ENCODE measurements at places on chromosomes 2 and 18.

- DNase-seq: no peak
These were observed 279.8 kb upstream of the DLGAP1 start for GRCh38 chr18:4734903-4735302.

GRCh38 chr2:45316576-45317338 lies 294.3 kb downstream of the SRBD1 start:
- no peak for DNase-seq

DNA sequence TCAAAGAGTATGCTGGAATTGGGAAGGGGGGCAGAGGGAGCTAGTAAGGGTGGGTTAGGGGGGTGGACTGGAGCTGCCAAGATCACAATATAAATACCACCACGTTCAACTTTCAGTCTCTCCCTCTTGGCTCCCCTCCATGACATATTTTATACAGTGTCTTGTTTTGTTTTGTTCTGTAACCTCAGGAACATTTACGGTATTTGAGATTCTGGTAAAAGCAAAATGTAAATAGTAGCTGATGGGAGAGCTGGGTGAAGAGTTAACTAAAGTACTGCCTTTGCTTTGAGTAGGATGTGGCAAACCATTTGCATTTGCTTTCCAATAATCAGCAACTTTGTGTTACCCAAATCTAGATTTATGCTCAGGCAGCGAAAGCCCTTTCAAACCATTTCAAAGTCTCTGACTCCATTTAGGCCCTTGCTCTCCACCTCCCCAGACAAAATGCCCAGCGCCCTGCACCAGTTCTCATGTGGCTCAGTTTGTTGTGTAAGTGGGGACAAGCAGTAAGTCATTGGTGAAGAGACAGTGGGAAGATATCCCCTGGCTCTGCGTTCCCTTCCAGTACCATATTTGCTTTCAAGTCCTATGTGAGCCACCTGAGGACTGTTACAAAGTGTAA lies 17.4 kb downstream of the IRS1 start:
- DNase-seq: no peak

- no peak for DNase-seq
These were observed 164.2 kb downstream of the INHBB start for GRCh38 chr2:120509991-120510735.

GRCh38 chr2:226426292-226426736 lies 373.3 kb downstream of the IRS1 start:
- DNase-seq: no peak

GRCh38 chr2:228590681-228591080 lies 409.2 kb upstream of the SPHKAP start:
- no peak for DNase-seq

DNA sequence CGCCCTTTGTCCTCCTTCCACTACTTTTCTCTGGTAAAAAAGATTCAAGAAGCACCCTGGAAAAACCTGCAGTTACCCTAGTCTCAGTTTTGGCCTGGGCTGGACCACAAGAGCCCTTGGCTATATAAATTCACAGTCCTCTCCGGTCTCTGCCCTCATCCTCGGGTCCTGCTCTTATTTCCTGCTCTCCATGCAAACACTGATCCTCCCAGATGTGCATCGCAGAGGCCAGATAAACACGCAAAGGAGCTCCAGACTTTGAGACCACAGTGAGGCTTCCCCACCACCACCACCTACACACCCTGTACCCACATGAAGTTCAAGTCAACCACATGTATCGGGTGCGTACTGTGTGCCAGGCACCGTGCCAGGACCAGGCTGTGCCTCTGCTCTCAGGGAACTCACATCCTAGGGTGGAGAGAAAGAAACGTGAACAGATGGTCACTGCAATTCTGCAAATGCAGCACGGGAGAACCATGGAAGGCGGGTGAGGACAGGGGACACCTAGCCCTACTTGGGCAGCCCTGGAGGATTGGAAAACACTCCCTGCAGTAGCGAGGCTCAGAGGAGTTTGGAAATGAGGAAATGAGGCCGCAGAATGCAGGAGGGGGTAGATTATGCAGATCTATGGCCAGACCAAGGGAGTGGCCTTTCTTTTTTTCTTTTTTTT lies 7.4 kb downstream of the CTDSP1 start:
- DNase-seq: peak; percentile 85

- DNase-seq: no peak
These were observed 253.6 kb upstream of the SIX3 start for GRCh38 chr2:44687686-44688455.

DNA sequence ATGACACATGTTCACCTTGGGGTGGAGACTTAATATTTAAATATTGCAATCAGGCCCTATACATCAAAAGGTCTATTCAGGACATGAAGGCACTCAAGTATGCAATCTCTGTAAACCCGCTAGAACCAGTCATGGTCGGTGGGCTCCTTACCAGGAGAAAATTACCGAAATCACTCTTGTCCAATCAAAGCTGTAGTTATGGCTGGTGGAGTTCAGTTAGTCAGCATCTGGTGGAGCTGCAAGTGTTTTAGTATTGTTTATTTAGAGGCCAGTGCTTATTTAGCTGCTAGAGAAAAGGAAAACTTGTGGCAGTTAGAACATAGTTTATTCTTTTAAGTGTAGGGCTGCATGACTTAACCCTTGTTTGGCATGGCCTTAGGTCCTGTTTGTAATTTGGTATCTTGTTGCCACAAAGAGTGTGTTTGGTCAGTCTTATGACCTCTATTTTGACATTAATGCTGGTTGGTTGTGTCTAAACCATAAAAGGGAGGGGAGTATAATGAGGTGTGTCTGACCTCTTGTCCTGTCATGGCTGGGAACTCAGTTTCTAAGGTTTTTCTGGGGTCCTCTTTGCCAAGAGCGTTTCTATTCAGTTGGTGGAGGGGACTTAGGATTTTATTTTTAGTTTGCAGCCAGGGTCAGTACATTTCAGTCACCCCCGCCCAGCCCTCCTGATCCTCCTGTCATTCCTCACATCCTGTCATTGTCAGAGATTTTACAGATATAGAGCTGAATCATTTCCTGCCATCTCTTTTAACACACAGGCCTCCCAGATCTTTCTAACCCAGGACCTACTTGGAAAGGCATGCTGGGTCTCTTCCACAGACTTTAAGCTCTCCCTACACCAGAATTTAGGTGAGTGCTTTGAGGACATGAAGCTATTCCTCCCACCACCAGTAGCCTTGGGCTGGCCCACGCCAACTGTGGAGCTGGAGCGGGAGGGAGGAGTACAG lies 108.1 kb downstream of the XRCC5 start:
- no peak for DNase-seq

DNA sequence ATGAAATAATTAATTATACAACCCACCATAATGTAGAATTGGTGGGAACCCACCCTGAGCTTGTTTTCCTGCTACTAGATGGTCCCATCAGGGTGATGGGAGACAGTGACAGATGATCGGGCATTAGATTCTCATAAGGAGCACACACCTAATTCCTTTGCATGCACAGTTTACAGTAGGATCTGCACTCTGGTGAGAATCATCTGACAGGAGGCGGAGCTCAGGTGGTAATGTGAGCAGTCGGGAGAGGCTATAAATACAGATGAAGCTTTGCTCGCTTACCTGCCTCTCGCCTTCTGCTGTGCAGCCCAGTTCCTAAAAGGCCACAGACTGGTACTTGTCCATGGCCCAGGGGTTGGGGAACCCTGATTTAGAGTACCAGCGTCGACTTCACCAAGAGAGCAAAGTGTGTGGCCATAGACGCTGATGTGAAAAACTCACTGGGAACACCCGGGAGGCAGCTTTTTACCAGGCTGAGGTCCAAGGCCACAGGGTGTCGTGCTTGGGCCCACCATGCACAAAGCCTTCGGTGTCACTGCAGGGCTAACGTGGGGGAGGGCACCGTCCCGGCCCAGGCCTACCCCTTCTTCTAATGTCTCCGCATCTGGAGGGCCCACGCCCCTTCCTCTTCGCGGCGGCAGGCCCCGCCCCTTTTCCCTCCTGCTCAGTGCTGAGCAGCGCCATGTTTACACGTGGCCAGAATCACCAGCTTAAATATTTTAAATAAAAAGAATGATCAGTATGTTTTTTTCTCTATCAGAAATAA lies 296.8 kb upstream of the HDAC4 start:
- peak; percentile 24 for DNase-seq

- DNase-seq: no peak
These were observed 827.5 kb upstream of the SALL3 start for GRCh38 chr18:78151948-78152725.

- DNase-seq: peak; percentile 89
These were observed at the start of gene INPP5D for GRCh38 chr2:233059797-233060500. TSS of gene INPP5D (plus strand) at chr2:233060342. CDS start at chr2:233060479, 137 bp downstream.

DNA sequence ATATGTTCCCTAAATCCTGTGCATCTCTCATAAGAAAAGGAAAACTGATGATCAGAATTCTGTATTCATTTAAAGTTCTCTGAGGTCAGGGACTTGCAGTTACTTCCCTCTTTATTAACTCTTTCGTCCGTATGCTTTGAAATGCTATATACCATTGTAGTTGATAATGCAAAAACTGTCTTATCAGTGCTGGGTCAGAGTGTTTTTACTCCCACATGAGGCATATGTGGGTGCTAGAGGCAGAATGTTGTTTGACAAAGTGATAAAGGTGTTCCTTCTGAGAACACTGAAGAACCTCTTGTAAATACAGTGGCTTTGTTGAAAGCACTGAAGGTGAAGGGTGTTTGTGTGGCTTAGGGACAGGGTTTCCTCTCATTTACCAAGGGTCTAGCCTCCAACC lies 136.5 kb upstream of the NFATC1 start:
- DNase-seq: no peak

GRCh38 chr2:105786231-105787230 lies 41.8 kb downstream of the NCK2 start:
- DNase-seq: peak; percentile 63

- DNase-seq: peak; percentile 67
These were observed 36.4 kb upstream of the SLC14A1 start for GRCh38 chr18:45687621-45688020.

GRCh38 chr2:36392571-36393255 lies 37.1 kb downstream of the CRIM1 start:
- no peak for DNase-seq

DNA sequence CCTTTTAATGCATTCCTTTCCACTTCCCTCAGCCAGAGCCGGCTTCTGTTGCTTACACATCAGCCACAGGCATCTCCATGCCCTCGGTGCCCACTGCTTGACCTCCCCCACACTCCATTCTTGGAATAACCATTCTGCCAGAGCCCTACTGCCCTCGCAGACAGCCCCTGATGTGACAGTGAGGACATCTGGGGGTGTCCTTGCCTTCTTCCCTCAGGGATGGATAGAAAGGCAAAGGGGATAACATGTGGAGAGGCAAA lies 6.4 kb upstream of the NPPC start:
- DNase-seq: no peak

DNA sequence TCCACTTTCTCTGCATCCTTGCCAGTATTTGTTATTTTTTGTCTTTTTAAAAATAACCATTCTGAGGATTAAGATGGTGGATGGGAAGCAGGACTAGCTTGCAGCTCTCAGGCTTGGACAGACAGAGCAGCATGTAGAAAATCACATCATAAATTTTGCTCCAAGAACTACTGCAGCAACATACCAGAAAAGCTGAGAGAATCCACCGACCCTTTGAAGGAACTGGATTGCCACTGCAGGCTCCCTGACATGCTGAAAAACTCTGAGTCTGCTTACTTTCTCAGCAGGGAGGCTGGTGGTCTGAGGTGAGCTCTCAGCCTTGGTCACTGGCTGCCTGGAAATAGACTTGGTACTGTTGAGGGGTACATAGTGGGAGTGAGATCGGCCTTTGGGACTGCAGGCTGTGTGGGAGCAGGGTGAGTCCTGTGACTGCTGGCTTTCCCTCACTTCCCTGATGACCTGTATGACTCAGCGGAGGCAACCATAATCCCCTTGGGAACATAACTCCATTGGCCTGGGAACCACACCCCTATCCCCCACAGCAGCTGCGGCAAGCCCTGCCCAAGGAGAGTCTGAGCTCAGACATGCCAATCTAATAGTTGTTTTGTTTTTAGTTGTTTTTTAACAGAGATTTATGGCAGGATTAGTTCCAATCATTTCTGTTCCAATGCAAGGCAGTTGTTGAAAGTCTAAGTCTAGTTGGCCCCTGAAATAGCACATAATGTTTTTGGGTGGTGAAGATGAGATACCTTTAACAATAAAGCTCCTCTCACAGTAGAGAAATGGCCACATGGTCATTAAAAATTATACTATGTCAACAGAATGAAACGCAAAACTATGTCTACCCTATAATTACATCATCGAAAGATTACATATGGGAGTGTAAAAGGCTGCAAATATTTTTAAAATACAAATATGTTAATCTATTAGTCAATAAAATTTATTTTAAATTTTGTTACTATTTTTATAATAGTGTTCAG lies 414.2 kb upstream of the CHAC2 start:
- DNase-seq: no peak

DNA sequence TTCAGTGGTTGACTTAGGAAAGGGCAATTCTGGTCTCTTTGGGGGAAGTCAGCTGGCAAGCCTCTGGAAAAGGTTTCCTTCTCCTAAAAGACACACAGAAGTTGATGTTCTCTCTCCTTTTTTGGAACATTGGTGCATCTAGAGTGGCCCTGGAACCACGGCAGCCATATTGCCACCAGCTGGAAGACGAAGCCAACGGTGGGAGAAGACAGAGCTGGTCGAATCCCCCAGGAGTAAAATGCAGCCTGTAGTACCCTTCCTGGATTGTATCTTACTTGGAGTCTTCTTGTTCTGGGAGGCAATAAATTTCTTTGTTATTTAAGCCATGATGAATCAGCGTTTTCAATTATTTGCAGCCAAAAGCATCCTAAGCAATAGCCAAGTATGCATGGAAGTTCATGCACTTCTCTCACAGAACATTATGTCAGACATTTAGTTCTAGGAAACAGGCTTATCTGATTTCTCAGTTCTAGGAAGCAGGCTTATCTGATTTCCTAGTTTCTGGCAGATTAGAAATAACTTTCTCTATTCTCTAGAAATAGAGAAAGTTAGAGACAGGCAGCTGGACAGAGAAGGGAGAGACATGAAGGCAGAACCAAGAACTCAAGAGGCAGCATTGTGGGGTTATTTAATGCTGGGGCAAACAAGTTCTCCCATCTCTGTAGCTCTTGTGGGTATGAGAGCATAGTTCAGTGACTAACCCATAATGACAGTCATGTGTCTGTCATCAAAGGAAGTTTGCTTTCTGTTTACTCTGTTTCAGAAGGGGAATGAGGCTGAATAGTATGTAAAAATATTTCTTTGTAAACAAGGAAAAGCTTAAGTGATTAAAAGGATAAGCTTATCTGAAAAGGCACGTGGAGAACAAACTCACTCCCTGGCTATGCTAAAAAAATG lies 40.5 kb upstream of the NABP1 start:
- no peak for DNase-seq

DNA sequence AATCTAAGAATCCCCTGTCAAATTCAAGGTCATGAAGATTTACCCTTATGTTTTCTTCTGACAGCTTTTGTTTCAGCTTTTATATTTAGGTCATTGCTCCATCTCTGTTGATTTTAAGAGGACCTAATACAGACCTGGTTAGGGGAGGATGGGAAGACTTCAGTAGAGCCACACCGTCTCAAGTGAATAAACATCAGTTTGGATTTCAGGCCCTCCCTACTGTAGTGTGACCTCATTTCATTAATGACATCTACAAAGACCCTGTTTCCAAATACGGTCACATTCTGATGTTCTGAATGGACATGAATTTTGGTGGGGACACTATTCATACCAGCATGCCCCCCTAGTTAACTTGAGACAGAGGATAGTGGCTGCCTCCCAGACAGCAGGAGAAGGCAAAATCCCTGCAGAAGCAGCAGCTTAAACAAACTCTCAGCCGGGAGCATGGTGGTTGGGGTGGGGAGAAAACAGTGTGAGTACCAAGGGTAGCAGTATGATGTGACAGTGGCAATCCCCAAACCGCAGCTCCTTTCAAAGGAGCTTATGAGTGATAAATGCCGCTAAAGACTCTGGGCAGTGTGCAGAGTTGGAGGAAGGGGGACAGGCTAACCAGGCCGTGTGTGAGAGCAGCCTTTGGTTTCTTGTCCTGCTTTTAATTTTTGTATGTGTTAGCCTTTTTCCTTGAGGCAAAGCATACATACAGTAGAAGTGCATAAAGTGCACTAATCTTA lies 65.9 kb upstream of the TNP1 start:
- no peak for DNase-seq

Data from activated CD8-positive, alpha-beta memory T cell treated with anti-CD3 and anti-CD28 coated beads for 24 hours (primary cell).